ENCODE measurements at places on chromosomes 4 and X.

GRCh38 chr4:56342746-56343145 lies 44.5 kb downstream of the AASDH start:
- no peak for DNase-seq

DNA sequence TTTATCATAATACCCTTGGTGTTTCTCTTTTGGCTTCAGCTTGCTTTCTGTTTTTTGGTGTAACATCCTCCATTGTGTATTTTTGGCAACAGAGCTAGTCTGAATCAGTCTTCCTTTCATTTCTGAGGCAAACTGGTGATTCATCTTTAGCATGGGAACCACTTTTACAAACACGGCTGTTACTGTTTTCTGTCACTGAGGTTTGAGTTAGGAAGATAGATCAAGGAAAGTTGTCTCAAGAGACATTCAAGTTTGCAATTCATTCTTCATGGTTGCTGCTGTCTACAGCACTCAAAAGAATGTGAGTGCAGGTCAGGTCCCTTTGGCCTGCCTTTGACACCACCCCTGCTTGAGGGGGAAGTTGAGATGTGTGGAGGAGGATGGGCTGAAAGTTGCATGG lies 36.3 kb downstream of the IL21 start:
- DNase-seq, result no peak

DNA sequence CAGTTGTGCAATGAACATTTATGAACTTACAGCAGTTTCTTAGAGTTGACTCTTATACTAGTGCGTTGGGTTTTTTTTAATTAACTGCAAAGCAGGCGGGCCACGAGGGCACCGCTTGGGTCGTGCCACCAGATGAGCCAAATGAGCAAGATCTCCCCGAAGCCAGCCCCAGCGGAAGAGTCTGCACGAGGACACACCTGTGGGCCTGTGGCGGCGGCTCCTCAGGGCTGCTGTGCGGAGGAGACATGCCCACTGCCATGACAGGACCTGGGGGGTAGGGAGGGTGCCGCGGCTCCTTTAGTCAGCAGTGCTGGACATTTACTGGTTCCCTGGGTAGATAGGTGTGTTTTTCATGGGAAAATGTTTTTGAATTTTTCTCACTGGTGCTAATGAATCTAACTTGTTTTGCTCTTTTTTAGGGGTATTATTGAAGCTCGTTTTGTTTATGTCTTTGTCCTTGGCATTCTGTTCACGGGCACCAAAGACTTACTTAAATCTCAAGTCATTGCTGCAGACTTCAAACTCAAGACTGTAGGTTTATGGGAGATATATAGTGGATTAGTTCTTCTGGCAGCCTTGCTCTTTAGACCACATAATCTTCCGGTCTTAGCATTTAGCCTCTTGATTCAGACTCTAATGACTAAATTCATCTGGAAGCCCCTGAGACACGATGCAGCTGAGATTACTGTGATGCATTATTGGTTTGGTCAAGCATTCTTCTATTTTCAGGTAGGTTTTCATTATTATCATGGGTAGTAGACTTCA lies 31.2 kb downstream of the PIGG start:
- DNase-seq, result no peak

- no peak for DNase-seq
Measured at GRCh38 chrX:114047558-114047957, 536.3 kb upstream of the HTR2C start.

- no peak for DNase-seq
Measured at GRCh38 chrX:46735622-46736021, 23.3 kb downstream of the SLC9A7 start.

DNA sequence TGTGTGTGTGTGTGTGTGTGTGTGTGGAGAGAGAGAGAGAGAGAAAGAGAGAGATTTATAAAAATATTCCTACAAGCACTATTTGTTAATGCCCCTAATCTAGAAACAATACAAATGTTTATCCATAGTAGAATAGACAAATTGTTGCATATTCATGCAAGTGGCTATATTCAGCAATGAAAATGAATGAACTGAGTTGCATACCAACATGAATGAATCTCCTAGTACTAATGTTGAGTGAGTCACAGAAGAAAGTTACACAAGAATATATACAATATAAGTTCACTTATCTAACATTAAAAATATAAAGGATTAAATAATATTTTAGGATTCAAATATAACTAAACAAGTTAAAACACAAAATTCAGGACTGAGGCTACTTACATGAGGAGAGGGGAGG lies 456.8 kb upstream of the AMOT start:
- no peak for DNase-seq

DNA sequence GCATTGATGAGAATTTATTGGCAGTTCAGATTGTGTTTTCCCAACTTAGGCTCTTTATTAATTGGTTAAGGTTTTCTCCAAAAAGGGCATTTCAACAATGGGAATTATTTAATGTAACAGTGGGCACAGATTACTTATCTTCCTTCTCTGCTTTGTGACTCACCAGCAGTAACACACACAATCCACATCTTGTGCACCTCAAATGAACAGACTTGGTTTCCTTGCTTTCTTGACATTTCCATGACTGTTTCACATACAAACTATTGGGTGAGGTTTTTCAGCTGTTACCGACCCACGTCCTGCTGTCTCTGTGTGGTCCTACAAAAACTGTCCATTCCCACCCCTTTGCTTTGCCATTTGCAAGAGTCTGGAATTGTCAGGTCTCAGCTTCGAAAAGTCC lies 38.1 kb downstream of the CCNI start:
- no peak for DNase-seq

DNA sequence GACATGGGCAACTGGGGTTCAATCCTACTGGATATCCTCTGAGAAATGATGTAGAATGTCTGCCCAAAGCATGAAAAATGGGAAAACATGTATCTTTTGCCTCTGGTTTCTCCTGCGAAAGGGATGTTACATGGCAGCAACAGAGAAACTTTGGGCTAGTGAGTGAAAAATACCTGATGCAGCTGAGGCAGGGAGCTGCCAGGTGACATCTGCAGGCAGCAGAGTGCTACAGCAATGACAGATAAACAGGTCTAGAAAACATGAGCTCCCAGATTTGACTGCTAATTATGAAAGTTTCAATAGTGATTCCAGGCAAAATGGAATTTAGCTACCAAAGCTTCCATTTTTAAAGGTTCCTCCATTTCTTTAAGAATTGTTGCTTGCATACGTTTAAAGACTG lies 4.8 kb upstream of the CXCL1 start:
- DNase-seq, result no peak

- DNase-seq, result no peak
Measured at GRCh38 chr4:6620891-6621555, 19.5 kb upstream of the MRFAP1 start.

DNA sequence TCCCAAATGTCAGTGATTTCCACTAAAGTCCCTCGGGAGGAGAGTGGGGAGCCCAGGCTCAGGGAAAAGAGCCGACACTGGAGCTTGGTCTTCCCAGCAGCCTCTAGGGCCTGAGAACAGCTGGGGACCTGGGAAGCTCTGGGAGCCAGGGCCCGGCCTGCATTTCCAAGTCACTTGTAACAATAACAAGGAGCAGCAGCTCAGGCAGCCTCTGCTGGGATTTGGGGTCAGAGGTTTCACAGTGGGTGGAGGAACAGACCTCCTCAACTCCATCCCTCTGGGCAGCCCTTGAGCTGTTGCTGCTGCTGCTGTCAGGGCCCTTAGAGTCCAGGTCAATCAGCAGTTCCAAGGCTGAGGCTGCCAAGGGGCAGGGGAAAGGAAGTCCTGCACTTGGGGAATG lies 11.1 kb downstream of the STARD8 start:
- DNase-seq, result no peak

DNA sequence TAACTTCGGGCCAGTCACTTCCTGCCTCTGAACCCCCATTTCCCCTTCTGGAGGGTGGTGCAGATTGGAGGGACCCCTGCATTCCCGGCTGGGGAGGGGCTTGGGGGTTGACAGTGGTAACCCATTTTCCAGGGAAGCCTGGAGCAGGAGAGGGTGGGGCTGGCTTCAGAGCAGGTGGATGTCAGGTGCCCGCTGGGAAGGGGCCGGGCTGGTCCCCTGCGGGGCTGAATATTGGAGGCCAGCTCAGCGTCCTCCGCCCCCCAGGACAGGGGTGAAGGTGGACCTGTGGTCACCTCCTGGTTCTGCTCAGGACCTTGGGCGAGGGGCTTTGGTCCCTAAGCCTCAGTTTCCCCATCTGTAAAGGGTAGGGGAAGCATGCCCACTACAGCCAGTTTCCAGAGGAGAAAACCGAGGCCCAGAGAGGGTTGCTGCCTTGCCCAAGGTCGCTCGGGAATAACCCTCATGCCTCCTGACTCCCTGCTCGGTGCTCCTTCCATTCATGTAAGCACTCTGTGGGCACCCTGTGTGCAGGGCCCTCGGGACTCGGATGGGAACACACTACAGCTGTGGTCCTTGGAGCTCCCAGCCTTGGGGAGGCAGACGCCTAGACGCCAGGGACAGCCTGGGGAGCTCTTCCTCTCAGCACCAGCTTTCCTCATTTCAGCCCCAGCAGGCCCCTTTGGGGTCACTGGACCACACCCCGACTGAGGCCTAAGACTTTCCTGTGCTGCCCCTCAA lies 683 bp downstream of the MAN2B2 start:
- no peak for DNase-seq

DNA sequence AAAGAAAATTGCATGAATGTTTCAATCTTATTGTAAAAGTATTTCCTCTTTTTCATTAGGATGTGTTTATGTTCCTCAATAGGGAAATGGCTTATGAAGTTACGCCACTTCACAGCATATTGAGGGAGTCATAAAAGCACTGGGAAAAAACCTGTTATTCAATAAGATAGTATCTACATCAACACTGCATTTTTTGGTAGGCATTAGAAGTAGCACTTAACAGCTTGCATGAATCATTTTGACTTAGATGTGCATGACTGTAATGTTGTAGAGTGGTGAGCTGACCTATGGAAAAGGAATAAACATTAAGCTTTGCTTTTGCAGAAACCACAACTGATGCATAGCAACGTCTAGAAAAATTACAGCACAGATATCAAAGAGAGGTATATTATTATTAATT lies 111.2 kb upstream of the GRXCR1 start:
- DNase-seq, result no peak

- DNase-seq, result no peak
Measured at GRCh38 chr4:158940271-158940670, 162.6 kb upstream of the RAPGEF2 start.

GRCh38 chr4:66591968-66592367 lies 921.7 kb upstream of the EPHA5 start:
- no peak for DNase-seq

DNA sequence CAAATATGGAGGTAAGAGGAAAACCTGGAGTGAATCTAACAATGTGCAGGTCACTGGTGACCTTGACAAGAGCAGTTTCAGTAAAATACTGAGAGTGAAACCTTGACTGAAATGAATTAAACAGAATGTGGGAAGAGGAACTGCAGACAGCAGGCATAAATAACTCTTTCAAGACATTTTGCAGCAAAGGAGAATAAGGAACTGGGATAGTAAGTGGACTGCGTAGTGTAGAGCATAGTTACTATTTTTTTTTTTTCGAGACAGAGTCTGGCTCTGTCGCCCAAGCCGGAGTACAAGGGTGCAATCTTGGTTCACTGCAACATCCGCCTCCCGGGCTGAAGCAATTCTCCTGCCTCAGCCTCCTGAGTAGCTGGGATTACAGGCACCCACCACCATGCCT lies 24.0 kb downstream of the RBMX start:
- no peak for DNase-seq

DNA sequence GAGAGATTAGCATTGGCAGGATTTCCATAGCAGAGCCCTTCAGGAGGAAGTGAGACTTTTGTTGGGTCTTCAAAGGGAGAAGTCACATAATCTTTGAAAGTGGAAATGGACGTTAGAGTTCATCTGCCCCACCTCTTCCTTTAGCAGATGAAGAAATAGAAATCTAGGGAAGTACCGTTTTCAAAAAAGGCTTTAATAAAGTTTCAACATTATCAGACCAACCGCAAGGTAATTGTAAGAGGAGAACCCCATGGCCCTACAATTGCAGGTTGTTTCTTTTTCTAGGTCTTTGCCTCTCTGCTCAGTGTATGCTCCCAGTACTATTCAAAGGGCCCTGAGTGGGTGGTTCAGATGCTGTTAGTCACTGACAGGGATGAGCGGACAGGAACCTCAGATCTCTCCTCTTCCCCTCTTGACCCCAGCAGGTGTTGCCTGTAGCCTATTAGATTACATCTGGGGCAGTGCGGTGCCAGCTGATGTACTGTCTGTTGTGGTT lies 48.6 kb upstream of the AP1S2 start:
- no peak for DNase-seq

- DNase-seq, result no peak
Measured at GRCh38 chr4:26905172-26905571, 44.5 kb downstream of the STIM2 start.

DNA sequence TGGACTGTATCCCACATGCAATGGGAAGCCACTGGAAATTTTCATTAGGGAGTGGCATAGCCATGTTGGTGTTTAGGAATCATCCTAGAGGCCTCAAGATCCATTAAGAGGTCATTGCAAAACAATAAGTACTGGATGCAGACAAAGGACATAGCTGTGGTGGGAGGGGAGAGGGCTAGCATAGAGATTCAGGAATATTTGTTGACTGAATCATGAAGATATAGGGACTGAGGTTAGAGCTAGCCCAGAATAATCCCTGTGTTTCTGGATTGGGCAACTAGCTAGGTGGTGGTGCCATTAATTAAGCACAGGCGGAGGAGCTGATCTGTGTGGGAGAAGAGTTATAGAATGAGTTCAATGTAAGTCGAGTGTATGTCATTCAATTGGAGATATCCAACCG lies 135.0 kb downstream of the RAB28 start:
- DNase-seq, result no peak

- no peak for DNase-seq
Measured at GRCh38 chr4:139668658-139669201, 3.1 kb downstream of the MGST2 start.

GRCh38 chr4:3721186-3721585 lies 45.0 kb upstream of the ADRA2C start:
- DNase-seq, result no peak

DNA sequence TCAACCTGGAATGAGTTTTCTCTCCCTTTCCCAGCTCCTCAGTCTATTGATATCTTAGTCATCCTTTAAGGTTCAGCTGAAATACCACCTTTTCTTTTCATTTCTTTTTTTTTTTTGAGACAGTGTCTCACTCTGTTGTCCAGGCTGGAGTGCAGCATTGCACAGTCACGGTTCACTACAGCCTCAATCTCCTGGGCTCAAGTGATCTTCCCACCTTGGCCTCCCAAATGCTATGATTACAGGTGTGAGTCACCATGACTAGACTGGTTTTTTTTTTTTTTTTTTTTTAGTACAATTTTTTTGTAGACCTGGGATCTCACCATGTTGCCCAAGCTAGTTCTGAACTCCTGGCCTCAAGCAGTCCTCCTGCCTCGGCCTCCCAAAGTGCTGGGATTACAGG lies 28.9 kb downstream of the AFF1 start:
- DNase-seq, result no peak

- no peak for DNase-seq
Measured at GRCh38 chr4:137705171-137705783, 173.0 kb upstream of the PCDH18 start.

GRCh38 chr4:151824656-151825055 lies 63.8 kb upstream of the GATB start:
- DNase-seq, result no peak

DNA sequence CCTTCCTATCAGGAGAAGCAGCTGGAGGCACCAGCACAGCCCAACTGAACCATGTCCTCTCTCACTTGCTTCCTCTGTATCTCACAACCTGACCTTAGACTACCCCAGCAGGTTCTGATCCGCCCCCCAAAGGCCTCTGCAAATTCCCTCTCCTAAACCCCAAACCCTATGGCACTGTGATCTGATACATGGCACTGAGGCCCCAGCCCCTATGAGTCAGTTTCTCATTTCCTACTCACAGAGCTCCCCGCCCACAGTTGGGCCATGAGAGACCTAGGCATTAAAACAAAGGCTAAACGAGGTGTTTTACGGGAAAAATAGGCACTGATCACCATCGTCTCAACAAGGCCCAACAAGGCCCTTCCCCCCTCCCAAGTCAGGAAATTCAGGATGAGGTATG lies 19.1 kb downstream of the SASH3 start:
- DNase-seq, result no peak

Measured in NCI-H1930 (cell line).